Fibroblast of lung (primary cell): ENCODE measurements at places on chromosomes 3 and 15. TPM values are rescaled to one million over a fixed set of nuclear protein-coding genes. Genes with fewer than 3 reads are reported as not detected.
A peak's percentile ranks its signal among the peaks of the same experiment; 100 is the strongest.

DNA sequence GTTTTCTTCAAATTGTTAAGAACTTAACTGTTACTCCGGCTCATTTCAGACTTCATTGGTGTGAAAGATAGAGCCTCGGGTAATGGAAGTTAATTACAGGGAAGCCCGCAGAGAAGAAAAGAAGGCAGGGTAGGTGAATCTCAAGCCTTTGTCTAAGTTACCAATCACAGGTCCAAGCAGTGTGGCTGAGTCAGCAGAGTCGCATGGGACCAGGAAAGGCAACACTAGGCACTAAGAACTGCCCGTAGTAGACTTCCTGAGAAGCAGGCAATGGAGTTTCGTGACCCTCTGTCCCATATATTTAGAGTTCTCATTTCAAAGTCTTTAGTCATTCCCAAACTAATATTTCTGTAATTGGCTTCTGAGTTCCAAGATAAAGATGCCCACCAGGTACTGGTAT, 122.9 kb upstream of the STT3B start:
- no peak for DNase-seq

DNA sequence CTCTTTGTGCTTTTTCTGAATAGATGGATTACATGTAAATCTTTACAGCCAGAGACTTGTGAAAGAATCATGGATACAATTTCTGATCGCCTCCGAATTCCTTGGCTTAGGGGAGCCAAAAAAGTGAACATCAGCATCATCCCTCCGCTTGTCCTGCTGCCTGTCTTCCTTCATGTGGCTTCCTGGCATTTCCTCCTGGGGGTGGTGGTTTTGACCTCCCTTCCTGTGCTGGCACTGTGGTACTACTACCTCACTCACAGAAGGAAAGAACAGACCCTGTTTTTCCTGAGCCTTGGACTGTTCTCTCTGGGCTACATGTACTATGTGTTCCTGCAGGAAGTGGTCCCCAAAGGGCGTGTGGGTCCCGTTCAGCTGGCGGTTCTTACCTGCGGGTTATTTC, 5.9 kb downstream of the ZDHHC23 start:
- no peak for DNase-seq

DNA sequence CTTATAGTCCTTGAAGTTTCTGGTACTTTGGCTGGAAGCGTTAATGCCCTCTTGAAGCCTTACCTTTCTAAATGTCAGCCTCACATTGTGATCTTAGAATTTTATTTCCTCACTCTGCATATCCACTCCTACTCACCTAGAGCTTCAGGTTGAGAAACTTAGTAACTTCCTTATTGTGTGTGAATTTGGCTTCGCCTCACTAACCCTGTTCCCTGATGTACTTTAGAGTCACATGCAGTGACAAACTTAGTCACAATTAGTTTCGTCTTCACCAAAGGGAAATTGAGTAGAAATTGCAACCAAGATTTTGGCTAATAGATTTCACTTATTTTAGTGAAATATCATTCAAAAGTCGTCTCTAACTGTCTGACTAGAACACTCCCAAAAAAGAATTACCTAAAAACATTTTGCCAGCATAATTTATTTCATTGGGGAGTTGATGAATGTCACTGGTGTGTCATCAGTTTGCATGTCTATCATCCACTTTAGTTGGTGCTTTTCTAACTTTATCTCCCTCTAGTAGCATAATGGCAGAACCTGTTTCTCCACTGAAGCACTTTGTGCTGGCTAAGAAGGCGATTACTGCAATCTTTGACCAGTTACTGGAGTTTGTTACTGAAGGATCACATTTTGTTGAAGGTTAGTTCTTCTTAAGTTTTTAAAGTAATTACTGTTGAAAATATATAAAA, 960 bp downstream of the MFN1 start:
- DNase-seq = no peak

- no peak for DNase-seq
These were observed 3.6 kb upstream of the KBTBD12 start for GRCh38 chr3:127911421-127911931.

DNA sequence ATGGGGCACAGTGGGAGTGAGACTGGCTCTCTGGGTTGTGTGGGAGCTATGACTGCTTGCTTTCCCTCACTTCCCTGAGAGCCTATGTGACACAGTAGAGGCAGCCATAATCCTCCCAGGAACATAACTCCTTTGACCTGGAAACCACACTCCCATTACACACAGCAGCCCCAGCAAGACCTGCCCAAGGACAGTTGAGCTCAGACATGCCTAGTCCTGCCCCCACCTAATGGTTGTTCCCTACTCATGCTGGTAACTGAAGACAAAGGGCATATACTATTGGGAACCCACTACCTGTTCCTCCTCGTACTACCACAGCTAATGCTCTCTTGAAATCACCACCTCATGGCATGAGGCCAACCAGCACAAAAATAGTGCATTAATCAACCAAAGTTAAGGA, 550.4 kb upstream of the ARPP21 start:
- no peak for DNase-seq

- peak; percentile 20 for DNase-seq
These were observed 156.4 kb downstream of the NTRK3 start for GRCh38 chr15:88100181-88100580.

DNA sequence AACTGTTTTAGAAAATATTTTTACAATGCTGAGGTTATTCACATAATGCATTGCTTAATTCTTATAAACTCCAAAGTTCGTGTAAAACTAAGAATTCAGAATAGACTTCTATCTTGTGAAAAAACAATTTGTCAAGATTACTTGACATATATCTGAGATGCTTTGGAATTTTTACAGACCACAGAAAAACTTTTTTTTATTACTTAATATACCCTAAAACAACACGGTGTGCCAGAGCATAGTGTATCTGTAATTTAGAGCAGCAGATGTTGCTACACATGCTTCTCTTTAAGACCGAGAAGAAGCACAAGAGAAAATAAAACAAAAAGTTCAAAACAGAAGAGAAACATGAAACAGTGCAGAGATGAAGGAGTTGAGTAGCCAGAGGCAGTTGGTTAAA, 26.4 kb downstream of the ASB7 start:
- no peak for DNase-seq

DNA sequence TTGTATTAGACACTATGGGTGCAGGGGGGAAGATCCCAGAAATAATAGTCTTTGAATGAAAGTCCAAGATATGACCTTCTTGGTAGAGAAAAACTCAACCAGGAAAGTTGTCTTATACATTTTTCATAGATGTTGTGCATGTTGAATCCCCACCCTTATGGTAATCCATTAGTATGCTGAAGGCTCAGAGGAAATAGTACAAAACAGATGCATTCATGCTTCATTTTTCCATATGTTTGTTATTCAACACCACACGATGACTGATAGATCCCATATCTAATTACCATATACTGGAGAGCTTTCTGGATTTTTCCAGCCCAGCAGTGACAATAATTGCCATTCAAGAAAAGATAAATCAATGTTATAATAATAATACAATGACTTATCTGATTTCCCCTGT, 487.4 kb downstream of the FGF12 start:
- no peak for DNase-seq

DNA sequence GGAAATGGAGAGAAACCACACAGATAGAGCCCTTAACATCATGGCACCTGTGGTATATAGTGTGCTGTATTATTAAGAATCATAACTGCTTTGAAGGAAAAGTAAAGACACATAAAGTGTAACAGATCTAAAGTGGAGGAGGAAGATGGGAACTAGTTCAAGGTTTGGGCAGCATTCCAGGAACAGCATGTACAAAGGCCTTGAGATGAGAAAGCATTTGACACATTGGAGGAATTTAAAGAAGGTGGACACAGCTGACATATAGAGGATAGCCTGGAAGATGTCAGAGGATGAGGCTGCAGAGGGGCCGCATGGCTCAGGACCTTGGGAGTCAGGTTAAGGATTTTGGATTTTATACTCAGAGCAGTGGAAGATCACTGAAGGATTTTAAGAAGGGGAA, 39.0 kb downstream of the LRTM1 start:
- peak; percentile 47 for DNase-seq

DNA sequence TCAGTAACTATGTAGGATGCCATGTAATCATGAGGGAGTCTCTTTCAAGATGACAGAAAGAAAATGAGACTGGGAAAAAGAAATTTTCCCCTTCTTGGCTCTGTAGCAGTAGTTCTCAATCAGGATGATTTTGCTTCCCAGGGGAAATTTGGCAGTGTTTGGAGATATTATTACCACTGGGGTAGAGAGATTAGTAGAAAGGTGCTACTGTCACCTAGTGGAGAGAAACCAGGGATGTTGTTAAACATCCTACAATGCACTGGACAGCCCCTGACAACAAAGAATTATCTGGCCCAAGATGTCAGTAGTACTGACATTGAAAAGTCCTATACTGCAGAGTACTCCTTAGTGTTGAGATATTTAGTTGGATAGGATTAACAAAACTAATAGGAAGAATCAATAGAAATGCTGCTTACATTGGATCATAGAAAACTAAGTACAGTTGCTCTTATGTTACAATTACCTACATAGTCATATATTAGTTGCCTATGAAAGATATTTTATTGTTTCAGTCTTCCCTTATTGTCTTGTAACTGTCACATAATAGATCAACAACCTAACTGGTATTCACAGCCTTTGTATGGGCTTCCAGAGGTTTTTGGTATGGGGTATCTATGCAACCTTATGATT, 433.3 kb downstream of the RAP2B start:
- peak; percentile 34 for DNase-seq

DNA sequence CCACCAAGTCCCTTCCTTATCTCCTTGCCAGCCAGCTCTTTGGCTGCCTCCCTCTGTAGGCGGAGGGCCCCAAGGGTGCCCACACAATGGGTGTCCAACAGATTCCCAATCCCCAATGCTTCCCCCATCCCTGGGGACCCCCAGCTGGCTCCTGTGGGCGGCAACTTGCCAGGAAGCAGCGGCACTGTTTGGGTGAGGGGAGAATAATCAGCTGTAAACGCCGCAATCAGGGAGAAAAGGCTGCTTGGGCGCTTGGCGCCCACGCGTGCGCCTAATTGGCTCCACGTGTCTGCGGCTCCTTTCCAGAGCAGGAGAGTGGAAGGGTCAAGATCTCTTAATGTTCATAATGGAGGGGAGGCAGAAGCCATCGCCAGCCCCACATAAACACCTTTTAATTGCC, 67.9 kb upstream of the TMEM115 start:
- DNase-seq = no peak

DNA sequence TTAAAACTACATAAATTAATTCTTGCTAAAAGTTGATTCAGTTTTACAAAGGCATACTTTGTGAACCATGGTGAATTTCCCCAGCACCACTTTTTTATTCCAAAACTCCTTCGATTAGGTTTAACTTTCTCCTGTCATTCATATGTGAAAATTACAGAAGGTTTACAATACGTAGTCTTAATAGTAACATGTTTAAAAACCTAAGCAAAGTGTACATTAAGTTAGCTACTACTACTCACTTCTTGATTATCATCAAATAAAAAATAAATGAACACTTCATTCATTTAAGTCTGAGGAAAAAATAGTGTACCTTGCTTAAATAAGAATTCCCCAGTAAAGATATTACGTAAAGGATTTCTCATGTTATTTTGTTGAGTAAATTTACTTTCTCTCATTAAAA, 38.6 kb downstream of the DCUN1D1 start:
- DNase-seq = no peak

GRCh38 chr3:126908752-126909275, 74.1 kb upstream of the PLXNA1 start:
- DNase-seq = no peak

DNA sequence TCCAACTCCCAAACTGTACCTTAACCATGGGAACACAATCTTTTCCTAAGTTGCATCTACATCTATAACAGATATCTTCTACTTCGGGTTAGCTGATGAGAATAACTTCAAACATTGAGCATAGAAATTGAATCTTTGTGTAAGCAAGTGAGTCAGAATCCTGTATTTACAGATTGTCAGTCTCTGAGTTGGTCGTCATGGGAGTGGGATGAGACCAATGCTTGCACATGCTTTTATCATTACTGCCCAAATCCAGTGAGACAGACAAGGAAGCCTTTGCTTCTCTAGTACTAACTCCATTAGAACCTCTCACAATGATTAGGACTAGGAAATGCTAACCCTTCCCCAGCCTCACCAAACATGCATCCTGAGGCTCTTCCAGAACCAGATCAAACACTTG, 587.1 kb upstream of the ZNF717 start:
- no peak for DNase-seq

- no peak for DNase-seq
These were observed 40.2 kb downstream of the TNFAIP8L3 start for GRCh38 chr15:51054535-51054934.

GRCh38 chr3:178329936-178330335, 206.3 kb upstream of the KCNMB2 start:
- DNase-seq = no peak

GRCh38 chr15:42138968-42139386, 17.5 kb downstream of the PLA2G4F start:
- DNase-seq = no peak

DNA sequence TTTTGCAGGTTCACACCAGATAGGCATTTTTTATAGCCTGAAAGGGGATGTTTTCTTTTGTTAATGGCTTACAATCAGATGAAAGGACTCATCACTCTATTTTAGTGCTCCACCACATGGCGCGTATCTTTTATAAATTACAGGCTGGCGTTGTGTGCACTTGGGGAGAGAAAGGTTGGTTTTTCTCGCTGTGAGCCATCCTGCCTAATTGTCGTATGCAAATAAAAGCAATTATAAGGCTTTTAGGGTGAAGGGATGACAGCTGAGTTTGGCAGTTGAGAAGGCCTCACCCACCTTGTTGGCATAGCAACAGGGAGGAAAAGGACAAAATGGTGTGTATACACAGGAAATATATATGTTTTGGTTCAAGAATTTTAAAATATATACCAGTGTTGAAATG, 268.0 kb downstream of the NR2F2 start:
- DNase-seq = no peak

DNA sequence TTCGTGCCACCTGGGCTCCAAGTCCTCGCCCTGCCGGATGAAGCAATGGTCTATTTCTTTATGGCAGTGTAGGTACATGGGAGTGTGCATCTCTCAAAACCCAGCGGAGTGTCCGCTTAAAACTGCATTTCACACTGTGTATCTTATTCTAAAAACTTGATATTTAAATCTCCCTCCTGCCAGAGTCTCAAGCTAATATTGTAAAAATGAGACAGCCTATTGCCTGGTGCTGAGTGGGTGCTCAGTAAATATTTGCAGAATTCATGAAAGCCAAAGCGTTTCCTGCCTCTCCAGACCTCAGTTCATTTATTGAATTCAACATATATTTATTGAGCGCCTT, 330 bp upstream of the TBC1D2B start:
- DNase-seq = peak; percentile 40

DNA sequence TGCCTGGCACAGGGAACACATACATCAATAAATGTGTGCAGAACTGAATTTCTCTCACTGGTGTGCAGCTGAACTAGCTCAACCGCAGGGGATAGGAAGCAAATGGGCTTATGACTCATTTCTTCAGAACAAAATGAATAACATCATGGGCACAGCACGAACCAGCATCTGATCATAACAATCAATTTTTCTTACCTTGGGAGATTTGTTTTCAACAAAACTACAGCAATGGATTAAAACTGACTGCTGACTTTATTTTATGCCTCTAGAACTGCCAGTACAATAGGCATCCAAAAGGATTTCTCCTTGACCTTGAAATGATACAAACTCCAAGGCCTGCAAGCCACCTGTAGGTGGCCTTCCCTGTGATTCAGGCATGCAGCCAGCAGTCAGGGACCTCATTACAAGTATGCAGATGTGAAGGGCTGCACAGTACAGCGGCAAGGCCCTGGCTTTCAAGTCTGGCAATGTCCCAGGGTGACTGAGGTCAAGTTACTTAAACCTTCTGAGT, 26.1 kb downstream of the TAMM41 start:
- DNase-seq = peak; percentile 53

Gene LYZL4
- total RNA-seq = not detected in 2 replicates

Gene COX17
- total RNA-seq = 13.9 and 21.0 TPM in 2 replicates

Gene FMN1
- 27.7 and 43.8 TPM in 2 replicates for total RNA-seq

Gene THSD4
- total RNA-seq = 58.0 and 95.5 TPM in 2 replicates

Gene TMIE
- 0.51 and 2.0 TPM in 2 replicates for total RNA-seq

Gene ITIH1
- not detected in 2 replicates for total RNA-seq

Gene LDHAL6B
- total RNA-seq = not detected in 2 replicates

Gene DCLK3
- under 0.01 TPM in 1 of 2 replicates, not detected in the other for total RNA-seq
